T-helper 17 cell (primary cell): ENCODE measurements at places on chromosomes 16 and 17. TPM values are rescaled to one million over a fixed set of nuclear protein-coding genes. Genes with fewer than 3 reads are reported as not detected.

DNA sequence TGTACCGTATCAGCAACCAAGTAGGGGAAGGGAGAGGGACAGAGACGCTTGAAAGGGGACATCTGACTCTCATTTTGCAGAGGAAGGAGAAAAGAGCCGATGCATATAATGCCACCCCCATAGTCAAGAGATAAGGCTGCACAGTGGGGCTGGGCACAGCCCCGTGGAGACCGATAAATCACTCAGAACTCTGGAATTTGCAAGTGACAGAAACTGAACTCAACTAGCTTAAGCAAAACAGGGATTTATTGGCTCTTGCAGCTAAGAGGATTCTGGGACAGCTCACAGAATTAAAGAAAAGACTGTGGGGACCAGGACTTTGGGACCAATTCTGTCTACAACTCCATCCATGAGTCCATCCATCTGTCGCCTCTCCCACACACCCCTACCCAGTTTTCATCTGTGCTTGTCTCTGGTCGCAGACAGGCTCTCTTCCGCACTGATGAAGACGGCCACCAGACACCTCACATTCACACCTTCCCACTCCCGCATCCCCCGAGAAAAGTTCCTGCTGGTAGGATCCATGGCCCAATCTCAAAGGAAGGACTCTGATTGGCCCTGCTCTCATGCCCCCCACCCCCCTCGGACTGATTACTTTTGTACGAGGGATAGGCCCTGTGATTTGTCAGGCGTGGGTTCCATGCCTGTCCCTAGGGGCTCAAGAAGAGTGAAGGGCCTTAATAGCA, 105.9 kb upstream of the RPL38 start:
- DNase-seq = no peak

DNA sequence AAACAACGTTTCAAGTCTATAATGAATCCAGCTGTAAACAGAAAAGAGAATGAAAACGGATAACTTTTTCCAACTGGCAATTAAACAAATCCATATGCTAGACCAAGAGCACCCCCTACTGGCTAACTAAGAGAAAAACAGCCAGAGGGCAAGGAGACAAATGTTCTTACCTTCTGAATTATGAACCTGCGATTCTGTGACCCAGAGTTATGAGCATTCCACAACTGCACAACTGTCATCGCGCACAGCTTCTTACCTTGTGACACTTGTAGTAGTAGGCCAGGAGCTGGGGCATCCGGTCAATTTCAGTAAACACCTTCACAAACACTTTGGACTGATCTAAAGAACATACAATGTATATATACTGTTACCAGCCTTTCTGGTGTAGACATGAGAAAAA, 18.6 kb downstream of the COG7 start:
- no peak for DNase-seq

DNA sequence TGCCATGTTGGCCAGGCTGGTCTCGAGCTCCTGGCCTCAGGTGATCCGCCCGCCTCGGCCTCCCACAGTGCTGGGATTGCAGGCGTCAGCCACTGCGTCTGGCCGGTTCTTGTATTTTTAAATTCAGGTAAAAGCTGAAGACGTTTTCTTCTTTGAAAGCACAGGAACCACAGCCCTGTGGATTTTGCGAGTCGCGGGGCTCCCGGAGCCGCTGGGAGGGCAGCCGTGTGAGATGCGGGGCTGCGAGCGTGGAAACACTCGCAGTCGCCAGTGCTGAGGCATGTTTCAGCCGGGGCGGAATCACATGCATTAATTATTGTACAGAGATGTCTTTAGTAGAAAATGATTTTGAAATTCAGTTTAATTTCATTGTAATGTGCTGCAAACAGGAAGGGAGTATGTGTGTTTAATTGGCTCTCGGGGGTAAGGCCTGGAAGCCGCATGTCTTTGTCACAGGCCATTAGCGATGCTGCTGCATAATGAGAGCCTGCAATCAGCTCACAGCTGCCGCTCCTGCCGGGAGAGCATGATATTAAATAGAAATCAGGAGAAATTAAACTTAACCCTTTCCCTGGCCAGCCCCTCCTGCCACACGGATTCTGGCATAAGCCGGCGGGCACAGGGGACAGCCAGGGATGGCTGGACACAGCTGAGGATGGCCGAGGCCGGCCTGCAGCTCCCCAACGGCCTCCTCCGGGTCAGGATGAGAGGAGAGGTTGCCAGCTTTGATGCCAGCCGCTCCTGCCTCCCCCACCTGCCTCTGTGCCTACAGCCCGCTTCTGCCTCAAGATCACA, 35.4 kb upstream of the CDH15 start:
- DNase-seq = no peak

Gene MYBBP1A
- total RNA-seq = 63.8 TPM

Gene SPECC1
- 10.3 TPM for total RNA-seq

Gene FA2H
- total RNA-seq = 1.7 TPM
